HAP-1 (cell line): ENCODE measurements at places on chromosomes 3 and 15.

DNA sequence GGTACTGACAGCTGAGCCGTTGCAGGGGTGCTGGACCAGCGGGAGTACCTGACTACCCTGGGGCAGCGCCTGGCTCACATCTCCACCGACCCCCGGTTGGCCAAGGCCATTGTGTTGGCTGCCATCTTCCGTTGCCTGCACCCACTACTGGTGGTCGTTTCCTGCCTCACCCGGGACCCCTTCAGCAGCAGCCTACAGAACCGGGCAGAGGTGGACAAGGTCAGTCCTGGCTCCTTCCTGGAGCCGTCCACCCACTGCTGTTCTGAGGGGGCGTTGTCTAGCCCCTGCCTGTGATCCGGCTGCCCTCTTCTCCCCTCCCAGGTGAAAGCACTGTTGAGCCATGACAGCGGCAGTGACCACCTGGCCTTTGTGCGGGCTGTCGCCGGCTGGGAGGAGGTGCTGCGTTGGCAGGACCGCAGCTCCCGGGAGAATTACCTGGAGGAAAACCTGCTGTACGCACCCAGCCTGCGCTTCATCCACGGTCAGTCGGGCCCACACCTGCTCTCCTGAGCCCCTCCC, 45.7 kb downstream of the DHX30 start:
- no peak for DNase-seq

GRCh38 chr3:32551496-32551895, 19.2 kb downstream of the DYNC1LI1 start:
- DNase-seq, result no peak

GRCh38 chr3:60421749-60422446, 829.4 kb downstream of the FHIT start:
- DNase-seq, result no peak

DNA sequence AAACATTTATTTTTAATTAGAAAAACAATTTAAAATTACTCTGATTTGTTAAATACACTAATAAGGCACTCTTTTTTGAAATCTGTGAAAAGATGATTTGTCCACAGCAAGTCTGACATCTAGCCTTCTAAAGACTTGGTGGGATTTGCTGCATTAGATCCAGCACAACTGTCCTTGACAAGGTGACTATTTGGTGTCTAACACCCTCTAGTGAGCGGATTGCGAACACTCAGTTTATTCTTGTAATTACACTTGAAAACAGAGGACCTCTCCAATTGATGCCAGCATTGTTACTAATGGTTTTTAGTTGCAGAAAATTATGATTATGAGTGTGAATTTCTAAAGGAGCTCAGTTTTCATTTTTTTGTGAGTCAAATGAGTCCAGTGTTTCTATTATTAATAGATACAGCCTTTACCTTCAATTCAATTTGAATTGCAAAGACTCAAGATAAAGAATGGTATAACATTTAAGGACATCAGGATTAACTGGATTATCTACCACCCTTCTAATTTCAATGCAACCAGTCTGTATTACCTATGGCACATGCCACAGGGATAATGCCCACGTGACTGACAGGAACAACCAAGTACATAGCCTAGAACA, 29.7 kb upstream of the STRIT1 start:
- DNase-seq, result peak; percentile 69

- no peak for DNase-seq
These were observed 131.3 kb upstream of the LRTM1 start for GRCh38 chr3:55059027-55059629.

- no peak for DNase-seq
These were observed 687.4 kb downstream of the EDEM1 start for GRCh38 chr3:5874931-5875341.

DNA sequence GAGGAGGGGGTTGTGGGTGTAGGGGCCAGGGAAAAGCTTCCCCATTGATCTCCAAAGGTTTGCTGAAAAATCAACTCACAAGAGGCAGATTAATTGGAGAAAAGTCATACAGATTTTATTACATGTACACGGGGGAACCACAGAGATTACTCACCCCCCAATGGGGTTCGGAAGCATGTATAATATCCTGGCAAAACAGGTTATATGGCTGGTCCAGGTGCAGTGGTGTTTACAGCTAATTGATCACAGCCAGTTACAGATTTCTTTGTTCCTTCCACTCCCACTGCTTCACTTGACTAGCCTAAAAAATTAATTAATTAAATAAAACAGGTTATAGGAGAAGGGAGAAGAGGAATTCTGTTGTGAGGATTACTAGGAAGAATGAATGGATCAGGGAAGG, 22.4 kb downstream of the PRKCI start:
- DNase-seq, result no peak

- DNase-seq, result peak; percentile 21
These were observed 118.0 kb upstream of the MEF2A start for GRCh38 chr15:99447497-99448371.

GRCh38 chr3:186417791-186418190, 55.8 kb upstream of the DGKG start:
- no peak for DNase-seq

- DNase-seq, result no peak
These were observed 334.2 kb upstream of the MDFIC2 start for GRCh38 chr3:70646635-70647034.

- no peak for DNase-seq
These were observed 40.2 kb downstream of the SUCLG2 start for GRCh38 chr3:67614195-67614594.

DNA sequence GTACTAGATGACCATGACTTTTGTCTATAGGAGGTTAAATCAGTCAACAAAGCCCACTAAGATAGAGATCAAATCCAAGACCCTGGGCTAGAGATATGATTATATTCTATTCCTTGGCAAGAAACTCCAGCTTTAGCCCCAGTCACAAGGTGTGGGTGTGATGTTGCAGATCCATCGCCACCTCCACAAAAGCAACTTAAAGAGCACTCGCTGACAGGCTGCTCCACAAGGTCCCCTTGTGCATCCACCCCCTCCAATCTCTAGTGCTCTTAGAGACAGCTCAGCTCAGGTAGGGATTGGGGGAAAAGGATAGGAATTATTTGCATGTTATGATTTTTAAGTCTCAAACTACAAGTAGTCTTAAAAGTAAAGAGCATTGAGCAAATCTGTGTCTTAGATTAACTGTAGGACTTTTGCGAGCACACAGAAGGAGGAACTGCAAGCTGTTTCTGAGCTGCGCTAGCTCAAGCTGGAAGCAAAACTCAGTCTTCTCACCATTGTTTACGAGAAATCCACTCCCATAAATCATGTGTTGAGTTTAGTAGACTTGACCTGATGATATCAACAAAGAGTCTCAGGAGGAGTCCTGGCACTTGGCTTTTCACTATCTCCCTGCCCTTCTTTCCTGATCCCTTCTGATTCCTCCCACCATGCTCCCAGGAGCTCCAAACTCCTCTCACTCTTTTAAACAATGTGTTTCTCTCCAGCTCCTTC, 177.6 kb downstream of the STAC start:
- DNase-seq, result no peak

DNA sequence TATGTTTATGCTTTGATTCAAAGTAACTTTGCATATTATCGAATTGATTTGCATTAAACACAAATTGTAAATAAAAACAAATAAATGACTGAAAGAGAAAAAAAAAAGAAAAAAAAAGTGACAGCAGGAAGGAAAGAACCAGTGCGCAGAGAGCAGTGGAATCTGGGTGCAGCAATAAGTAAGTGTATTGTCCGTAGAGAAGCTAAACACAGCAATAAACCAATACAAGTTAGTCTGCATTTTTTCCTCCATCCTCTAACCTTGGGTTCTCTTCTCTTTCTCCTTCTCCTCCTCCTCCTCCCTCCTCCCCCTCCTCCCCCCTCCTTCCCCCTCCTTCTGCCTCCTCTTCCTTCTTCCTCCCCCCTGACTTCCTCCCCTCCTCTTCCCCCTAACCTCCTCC, 18.3 kb upstream of the ARL8B start:
- no peak for DNase-seq

GRCh38 chr15:64884679-64885078, 27.0 kb upstream of the ANKDD1A start:
- DNase-seq, result no peak

- no peak for DNase-seq
These were observed 12.8 kb upstream of the MTMR10 start for GRCh38 chr15:31004220-31004733.

DNA sequence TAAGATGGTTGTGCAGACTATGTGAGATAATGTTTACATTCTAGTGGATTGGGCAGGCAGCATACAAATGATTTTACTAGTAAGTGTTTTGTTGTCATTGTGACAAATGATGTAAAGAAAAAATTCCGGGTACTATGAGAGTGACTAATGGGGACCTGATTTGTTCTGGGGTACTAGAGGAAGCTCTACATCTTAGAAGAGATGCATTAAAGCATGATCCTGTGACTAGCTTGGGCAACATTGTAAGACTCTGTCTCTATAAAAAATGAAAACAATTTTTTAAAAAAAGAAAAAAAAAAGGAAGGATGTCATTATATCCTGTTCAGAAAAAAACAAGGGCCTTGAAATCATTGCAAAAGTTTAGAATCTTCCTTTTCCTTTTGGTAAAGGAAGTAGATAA, 58.1 kb upstream of the MYRIP start:
- DNase-seq, result no peak

DNA sequence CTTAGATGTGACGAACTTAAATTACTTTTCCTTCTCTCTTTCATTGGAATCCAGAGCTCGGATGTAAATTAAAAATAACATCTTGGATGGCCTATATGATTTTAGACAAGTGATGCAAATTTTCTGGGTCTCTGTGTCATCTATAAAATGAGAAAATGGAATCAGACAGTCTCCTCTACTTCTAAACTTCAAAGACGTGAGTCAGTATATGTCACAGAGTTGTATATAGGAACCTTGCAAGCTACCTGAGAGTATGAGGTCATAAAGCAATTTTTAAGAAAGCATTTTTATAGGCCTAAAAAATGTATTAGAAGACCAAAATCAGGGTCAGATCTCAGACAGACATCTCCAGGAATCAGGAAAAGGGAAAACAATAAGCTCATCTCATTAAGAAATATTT, 128.3 kb downstream of the TBL1XR1 start:
- no peak for DNase-seq

- DNase-seq, result no peak
These were observed 231.3 kb downstream of the TP63 start for GRCh38 chr3:189862385-189862998.

DNA sequence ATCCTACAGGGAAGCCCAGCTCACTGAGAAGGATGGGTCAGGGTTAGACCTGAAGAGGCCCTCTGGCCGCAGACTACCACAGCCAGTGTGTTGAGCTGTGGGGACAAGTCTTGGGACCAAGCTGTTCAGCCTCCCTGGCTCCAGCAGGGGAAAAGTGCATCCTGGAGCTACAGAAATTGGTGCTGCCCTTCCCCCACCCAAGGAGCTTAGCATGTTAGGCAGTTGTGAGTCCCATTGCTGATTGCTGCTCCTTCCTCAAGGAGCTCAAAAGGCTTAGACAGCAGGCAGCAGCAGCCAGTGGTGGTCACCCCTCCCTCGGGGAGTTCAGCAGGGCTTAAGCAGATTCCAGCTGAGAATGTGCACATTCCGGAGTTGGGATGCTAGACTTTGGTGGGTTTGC, 165.6 kb downstream of the ATP8B4 start:
- no peak for DNase-seq

GRCh38 chr3:192577271-192577670, 150.1 kb downstream of the FGF12 start:
- DNase-seq, result no peak

DNA sequence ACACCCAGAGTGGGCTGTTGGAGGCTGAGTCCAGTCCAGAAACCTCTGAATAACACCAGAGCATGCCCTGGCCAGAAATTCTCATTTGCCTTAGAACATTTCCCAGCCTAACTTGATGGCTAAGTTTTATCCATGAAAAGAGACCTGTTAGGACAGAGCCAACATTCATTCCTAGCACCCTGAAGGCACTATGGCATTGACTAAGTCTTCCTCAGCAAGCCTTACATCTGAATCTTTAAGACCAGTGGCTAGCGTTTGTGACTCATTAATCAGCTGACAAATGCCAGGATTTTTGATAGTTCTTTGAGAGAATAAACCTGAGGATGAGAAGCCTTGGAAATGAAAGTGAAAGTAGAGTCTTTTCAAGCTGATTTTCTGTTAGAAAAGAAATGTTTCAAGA, 1087.1 kb upstream of the ALCAM start:
- no peak for DNase-seq

DNA sequence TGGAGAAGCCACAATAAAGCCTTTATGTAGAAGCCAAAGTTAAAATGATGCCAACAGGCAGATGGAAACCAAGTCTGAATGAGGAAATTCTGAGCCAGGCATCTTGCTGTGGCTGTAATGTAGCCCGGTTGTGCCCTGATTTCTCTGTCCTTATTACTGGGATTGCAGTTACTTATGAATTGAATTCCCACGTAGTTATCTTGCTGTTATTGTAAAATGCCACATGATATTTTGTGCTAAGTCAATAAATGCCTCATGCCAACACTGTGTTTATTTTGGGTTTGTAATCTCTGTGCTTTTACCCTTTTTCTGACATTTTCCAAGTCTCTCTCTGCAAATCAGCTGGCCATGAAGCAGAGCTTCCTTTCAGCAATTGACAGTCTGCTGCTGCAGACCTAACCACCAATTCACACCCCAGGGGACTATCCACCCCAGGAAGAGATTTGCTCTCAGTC, 486.1 kb upstream of the GOLIM4 start:
- no peak for DNase-seq

GRCh38 chr3:64340641-64341101, 115.4 kb upstream of the PRICKLE2 start:
- no peak for DNase-seq

DNA sequence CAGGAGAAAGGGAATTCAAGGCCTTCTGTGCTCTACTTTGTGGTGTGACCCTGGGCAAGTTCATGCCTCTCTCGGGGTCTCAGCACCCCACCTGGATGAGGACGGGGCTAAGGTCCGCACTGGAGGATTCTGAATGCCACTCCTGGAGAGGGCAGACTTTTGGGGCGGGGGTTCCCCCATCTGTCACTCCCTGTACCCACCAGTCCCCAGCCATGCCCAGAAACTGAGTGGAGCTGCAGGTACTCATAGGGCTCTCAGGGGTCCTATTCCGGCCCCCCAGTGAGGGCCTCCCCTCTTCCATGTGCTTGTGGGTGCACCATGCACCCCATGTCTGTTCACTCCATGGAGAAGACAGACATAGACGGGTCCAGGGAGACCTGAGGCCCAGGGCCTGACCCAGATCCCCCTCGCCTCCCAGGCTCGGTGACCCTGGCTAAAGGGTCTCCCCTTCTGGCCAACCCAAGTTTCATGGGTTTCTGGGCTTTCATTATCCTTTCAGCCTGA, 26.0 kb downstream of the ACSBG1 start:
- DNase-seq, result peak; percentile 7

DNA sequence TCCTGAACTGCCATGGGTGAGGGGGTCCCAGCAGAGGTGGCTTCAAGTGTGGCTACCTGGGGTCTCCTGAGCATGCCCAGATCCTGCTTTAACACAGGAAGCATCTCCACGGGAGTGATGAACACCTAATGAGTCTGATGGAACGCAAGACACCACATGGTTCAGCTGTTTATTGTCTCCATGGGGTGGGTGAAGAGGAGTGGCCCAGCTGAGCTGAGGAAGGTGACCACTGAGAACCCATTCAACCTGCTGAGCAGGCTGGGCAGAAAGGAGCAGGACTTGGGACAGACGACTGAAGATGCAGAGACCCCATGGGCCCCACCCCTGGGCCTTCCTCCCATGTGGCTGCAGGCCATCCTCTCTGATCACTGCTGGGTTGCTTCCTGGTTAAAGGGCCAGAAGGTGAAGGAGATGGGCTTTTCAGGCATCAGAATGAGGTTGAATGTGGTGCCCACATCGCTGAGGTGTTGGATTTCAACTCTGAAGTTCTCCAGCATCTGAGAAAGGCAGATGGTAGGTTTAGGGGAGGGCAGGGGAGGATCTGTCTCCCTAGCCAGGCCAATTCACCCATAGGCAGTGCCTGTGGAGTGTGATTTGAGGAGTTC, 29.7 kb downstream of the CYP11A1 start:
- DNase-seq, result no peak

- no peak for DNase-seq
These were observed 28.0 kb downstream of the PPARG start for GRCh38 chr3:12316729-12317351.
